Uterus (tissue), 4 donors: ENCODE measurements at places on chromosomes 2 and 18. TPM values are rescaled to one million over a fixed set of nuclear protein-coding genes. Genes with fewer than 3 reads are reported as not detected.

Gene FOXD4L1
- not detected for total RNA-seq

- no peak for DNase-seq
Observed at GRCh38 chr2:9102861-9103662, 99.6 kb upstream of the MBOAT2 start.

GRCh38 chr2:215171151-215171550, 32.7 kb upstream of the ABCA12 start:
- no peak for DNase-seq

DNA sequence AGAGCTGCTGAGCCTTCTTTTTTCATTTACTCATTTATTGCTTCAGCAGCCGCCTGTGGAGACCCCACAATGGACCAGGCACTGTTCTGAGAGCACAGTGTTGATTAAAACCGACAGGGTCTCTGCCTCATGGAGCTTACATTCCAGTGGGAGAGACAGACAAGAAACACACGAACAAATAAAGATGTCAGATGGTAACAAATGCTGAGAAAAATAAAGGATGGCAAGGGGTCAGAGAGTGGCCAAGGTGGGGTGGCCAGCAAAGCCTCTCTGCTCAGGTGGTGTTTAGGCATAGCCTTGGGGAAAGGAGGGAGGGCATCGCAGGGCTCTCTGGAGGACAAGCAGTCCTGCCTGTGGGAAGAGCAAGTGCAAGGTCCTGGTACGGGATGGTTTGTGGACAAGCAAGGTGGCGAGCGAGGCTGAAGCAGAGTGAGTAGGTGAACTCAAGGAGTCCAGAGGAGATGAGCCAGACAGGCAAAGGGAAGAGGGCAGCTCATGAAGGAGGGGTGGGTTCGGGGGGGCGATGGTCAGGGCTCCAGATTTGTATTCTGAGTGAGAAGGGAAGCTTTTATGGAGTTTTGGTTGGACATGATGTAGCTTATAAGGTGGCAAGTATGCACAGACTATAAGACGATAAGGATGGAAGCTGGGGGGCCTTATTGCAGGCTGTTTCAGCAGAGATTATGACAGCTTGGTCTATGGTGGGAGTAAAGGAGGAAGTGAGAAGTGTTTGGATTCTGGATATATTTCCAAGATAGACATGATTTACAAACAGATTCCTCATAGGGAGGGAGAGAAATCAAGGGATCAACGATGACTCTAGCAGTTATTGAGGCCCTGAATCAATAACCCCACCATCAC, 8.8 kb upstream of the ITGB6 start:
- no peak for DNase-seq

DNA sequence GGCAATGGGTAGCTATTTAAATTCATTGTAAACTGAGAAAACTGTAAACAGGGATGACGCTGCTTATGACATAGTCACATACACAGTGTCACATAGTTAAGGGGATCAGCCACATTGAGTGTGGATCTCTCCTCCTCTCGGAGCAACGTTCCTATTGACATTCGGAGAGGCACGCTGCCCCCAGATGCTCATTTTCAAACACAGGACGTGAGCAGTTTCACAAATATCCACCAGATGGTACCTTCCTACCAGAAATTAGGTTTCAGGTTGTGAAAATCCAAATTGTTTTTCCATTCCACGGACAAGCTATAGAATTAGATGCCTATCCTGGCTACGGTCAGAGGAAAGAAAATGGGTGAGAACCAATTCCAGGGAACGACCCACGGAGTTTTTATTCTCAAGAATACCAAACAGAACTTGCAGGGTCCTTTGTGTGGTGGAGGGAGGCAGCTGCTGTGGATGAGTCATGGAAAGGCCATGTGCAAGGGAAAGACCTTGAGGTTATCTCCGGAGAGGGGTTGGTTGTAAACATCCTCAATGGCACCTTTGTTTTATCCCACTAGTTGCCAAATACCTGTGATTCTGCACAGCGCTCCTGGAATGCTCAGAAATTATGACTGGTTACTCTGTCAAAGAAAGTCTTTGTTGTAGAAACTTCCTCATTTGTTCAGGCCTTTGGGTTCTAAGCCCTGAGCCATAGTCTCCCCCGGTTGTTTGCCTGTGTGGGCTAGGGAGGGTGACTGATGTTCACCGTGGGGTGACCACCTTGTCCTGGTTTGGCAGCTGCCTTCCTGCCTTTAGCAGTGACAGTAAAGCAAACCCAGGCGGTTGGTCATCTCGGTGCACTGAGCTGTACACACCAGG, 88.0 kb downstream of the ACTR3 start:
- DNase-seq = no peak

- no peak for DNase-seq
Observed at GRCh38 chr2:146209842-146210275, 1635.0 kb upstream of the ACVR2A start.

GRCh38 chr2:41910126-41910525, 137.7 kb upstream of the PKDCC start:
- no peak for DNase-seq

Gene CDK5R2
- total RNA-seq = not detected

DNA sequence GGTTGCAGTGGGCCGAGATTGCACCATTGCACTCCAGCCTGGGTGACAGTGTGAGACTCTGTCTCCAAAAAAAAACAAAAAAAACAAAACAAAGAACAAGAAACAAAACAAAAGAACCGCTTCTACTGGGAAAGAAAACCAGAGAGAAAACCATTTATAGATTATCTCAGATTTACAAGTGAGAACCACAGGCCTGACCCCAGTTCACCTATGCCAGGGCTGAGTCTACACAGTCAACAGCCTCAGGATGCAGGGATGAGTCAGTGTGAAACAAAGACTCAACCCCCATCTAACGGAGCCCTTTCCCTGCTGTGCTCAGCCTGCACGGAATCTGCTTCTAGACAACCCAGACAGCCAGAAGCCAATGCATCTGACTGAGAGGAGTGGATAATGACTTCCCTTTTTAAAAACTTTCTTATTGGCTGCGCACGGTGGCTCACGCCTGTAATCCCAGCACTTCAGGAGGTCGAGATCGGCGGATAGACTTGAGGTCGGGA, 25.5 kb upstream of the YWHAQ start:
- no peak for DNase-seq

DNA sequence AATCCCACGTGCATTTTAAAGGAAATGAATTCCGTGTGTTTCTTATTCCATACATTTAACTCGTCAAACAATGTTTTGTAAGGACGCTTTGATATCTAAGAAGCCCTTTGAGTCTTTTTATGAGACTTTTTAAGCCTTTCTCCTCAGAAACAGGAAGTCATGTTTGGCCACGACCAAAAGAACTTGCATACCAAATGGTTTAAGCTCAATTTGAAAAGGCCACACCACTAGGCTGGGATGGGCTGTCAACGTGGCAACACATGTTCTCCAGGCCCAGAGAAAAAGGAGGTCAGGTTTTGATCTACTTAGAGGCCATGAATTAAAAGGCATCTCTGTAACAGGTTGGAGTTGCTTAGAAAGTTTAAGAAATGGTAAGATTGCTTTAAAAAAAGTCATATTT, 441.8 kb downstream of the CMPK2 start:
- no peak for DNase-seq

DNA sequence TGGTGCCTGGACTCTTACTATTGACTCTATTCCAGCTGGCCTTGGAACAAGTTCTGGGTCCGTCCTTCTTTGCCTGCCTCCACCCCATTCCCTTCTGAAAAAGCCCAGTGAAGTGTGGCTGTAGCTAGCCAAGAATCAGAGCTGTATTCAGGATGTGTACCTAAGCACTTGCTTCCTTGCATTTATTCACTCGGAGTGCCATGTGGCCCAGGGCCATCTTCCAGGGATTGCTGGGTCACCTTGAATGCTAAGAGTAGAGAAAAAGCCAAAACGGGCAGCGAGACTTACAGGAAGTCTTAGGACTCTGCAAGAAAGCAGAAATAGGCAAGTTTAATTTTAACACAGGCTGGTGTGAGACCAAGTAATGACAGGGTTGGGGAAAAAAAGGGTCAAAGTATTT, 4.1 kb downstream of the ITGA6 start:
- peak; percentile 55 for DNase-seq

DNA sequence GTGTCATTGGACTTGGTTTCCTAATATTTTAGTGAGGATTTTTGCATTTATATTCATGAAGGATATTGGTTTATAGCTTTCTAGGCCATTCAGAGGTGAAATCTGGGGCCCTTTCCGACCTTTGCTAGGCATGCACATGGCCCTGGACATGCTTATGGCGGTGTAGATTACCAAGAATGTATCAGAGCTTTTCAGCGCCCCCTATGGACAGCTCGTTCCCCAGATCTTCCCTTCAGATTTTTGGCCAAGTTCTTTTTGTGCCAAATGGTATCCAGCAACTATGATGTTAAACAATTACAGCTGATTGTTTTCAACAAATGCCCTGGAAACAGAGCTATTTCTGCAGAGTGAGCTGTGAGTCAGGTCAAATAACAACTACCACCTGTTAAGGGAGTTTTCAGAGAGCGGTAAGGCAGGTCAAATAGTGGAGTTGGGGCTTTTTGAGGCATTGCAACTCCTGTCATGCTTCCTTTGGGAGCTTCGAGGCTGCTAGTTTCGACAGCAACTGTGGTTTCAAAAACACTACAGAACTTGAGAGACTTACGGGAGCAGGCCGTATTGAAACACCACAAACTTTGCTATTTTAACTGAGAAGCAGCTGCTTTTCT, 188.3 kb downstream of the ZNF516 start:
- DNase-seq = no peak

GRCh38 chr2:37060446-37060845, 23.7 kb downstream of the HEATR5B start:
- DNase-seq = no peak

DNA sequence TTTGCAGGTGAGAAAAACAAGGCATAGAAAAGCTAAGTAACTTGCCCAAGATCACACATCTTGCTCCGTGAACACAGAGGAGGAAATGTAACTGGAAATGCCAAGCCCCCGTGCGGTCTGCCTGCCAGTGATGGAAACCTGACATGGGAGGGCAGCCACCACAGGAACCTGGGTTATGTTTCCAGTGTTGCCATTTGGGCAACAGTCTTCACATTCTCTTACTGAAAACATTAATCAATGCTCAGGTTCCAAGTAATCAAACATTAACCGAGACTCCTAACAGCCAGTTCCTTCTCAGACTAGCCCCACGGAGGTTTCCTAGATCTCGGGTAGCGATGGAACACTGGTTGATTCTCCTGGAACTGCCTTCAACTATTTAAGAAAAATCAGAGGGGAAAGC, 2.5 kb downstream of the TGFA start:
- no peak for DNase-seq

DNA sequence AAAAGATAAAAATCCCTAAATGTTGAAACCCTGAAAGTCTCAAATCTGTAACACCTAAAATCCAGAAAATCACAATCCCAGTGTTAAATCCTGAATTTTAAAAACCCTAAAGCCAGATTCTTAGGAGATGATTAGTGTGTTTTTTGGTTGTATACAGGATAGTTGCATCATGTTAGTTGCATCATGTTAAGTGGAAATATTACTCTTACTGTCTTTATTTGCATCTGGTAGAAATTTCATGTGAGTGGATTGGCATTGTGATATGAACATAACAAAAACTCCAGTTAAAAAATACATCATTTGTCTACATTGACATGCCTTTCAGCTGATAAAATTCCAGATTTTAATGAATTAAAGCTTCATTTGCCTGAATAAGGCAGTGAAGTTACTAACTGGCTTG, 683.1 kb upstream of the ACVR2A start:
- DNase-seq = no peak

DNA sequence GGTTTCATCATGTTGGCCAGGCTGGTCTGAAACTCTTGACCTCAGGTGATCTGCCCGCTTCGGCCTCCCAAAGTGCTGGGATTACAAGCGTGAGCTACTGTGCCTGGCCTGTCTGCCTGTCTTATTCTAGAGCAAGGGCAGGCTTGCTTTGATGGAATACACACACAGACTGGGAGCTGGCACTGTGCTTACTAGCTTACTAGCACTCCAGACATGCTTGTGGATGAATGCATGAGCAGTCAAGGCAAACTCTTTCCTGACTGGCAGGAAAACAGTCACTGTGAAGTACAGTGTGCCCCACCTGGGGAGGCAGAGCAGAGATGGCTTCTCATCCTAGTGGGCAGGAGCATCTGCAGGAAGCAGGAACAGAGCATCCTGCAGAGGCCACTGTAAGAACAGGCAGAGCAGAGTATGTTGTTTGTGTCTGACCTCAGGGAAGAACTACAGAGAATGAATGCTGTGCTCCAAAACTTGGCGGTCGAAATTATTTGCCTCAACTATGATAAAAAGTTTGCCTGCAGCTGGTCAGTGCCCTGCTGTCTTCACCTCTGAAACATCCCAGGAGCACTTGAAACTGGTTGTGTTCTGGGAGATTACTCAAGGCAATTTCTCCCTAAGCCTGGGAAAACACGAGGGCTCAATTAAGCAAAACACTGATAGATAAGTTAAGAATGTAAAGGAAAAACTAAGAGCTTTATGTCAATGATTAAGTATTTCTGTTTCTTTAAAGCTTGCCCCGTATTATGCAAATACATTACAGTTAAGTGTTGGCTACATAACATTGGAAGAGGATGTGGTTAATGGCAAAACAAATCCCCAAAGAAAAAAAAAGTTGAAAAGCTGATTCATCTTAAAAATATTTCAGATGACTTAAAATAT, 102.4 kb downstream of the VAPA start:
- DNase-seq = no peak

Gene IL18R1
- total RNA-seq = 4.4 TPM

Gene BOLL
- not detected for total RNA-seq

DNA sequence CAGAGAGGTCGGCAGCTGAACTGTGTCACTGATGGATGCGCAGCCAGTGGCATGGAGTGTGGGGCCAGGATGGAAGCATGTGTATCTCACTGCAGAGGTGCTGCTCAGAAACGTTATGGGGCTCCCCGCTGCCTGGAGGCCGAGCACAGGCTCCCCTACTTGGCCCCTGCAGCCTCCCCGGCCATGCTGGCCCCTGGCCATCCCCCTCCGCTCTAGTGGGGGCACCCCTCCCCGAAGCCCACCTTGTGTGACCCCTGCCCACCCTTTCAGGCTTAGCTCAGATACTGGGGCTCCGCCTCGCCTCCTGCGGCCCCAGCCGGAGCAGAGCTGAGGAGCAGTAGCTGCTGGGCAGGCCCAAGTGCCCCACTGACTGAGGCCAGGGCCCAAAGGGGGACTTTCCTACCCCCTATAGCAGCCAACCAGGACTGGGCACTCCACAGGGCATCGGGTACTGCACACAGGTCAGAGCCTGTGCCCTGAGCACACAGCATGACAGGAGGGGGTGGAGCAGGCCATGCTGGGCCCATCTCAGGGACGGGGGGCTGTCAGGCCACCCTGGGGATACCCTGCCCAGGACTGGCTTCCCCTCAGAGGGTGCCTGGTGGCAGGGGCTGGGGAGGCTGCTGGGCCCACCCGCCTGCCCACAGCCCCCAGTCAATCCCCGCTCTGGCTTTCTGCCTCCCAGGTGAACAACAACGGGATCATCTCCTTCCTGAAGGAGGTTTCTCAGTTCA, 31.3 kb downstream of the SNED1 start:
- DNase-seq = no peak

Gene NTSR2
- not detected for total RNA-seq

Gene PJVK
- 3.8 TPM for total RNA-seq

Gene CNGA3
- not detected for total RNA-seq

GRCh38 chr2:237717366-237718276, 81.0 kb upstream of the RBM44 start:
- peak; percentile 15 for DNase-seq

Gene EMILIN2
- 25.6 TPM for total RNA-seq

Gene SLC4A5
- 3.9 TPM for total RNA-seq

Gene ZSWIM2
- total RNA-seq = not detected

Gene TRIB2
- total RNA-seq = 23.8 TPM

GRCh38 chr2:86541334-86541733, 21.9 kb downstream of the CHMP3 start:
- DNase-seq = no peak

- no peak for DNase-seq
Observed at GRCh38 chr2:68190991-68191731, 33.5 kb downstream of the PNO1 start.

GRCh38 chr2:237440819-237441281, 26.9 kb upstream of the COL6A3 start:
- no peak for DNase-seq
